ENCODE measurements at places on chromosomes 11 and 22.

GRCh38 chr22:20811171-20811570 lies 37.3 kb downstream of the SERPIND1 start:
- no peak for DNase-seq

- DNase-seq, result no peak
Measured at GRCh38 chr11:131756479-131757110, 386.2 kb downstream of the NTM start.

DNA sequence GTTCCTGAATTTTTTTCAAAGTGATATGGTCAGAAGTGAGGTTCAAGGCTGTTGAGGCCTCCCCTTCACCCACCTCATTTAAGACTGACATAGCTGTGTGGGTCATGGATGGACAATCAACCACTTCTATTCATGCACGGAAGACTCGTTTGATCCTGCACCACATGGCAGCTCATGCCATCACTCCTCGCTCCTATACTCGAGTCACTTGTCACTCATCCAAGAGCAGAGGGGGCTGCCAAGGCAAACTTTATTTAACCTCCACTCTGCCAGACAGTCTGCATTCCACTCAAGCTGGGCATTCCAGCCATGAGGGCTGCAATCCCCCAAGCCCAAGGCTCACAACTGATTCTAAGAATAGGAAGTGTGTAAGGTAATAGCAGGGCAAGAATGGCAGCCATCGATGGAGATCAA lies 34.1 kb downstream of the SNX19 start:
- DNase-seq, result no peak

- no peak for DNase-seq
Measured at GRCh38 chr11:118430956-118431355, 5.3 kb upstream of the KMT2A start.

- DNase-seq, result no peak
Measured at GRCh38 chr11:111829185-111829968, 42.0 kb downstream of the ALG9 start.

DNA sequence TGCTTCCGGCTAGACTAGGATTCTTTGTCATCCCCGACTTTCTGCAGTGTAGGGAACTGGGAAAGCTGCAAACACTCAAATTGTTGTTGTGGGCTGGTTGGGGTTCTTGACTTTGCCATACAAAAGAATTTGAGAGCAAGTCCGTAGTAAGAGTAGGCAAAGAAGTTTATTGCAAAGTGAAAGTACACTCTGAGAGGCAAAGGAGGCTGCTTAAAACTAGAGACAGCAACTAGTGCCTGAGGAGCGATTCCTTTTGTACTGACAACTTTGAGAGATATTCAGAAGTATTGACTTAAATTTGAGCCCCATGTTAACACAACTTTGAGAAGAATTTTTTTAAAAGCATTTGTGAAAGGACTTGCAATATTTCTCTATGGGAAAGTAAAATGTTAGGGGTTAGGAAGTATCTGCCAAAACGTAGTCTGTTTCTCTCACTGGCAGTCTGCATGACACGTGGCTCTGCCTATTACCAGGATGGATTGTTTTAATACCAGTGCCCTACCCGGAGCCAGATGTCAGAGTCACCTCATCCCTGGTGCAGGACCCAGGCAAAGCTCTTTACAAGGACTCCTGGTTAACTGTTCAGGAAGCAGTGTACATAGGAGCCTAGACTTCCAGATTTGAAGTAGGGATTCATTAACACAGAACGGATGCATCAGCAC lies 85.0 kb upstream of the CLPB start:
- DNase-seq, result no peak

- DNase-seq, result no peak
Measured at GRCh38 chr22:42945736-42946135, 69.2 kb downstream of the PACSIN2 start.

- DNase-seq, result no peak
Measured at GRCh38 chr11:13011466-13012055, 2.4 kb downstream of the RASSF10 start.

DNA sequence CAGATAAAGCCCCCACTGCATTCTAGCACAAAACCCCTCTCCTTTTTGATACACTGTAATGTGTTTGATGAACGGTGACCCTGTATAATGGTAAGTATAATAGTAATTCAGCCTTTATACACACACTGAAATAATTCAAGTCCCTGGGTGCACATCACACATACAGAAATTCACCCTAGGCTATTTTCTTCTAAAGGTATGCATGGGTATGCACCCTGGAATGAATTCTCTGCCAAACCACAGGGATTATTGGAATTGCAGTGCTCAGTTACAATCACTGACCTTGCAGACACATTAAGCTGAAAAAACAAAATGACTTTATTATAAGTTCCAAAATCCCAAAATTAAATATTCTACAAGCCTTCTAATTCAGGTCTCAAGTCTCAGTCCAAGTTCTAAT lies 245.9 kb upstream of the FAT3 start:
- DNase-seq, result no peak

All from stimulated activated CD8-positive, alpha-beta memory T cell treated with anti-CD3 and anti-CD28 coated beads, Interleukin-7, amount 100 ng/mL, for 1 hour (primary cell).